ENCODE measurements at places on chromosomes 3 and 15.

DNA sequence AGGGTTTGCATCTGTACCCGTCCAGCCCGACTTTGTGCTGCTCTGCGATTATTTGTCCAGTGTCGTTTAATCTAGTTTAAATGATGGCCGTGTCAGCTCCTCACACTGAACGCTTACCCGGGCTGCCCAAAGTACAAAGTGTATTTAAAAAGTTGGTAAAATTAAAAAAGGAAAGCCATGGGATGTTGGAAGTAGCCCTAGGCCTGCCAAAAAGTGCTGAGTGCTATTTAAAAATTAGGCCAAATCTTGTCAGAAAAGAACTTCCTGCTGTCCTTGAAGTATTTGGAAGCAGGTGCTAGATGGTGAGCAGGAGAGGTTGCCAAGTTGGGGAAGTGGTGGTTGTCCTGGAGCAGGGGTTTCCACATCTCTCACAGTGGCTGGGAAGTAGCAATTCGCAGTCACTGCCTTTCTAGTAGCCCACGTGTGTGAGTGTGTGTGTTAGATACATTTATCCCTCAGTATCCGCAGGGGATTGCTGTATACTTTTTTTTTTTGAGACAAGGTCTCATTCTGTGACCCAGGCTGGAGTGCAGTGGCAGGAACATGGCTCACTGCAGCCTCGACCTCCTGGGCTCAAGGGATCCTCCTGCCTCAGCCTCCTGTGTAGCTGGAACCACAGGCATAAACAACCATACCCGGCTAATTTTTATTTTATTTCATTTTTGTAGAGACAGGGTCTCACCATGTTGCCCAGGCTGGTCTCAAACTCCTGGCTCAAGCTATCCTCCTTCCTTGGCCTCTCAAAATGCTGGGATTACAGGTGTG is 664 bp downstream of the PPCDC start:
- no peak for DNase-seq

DNA sequence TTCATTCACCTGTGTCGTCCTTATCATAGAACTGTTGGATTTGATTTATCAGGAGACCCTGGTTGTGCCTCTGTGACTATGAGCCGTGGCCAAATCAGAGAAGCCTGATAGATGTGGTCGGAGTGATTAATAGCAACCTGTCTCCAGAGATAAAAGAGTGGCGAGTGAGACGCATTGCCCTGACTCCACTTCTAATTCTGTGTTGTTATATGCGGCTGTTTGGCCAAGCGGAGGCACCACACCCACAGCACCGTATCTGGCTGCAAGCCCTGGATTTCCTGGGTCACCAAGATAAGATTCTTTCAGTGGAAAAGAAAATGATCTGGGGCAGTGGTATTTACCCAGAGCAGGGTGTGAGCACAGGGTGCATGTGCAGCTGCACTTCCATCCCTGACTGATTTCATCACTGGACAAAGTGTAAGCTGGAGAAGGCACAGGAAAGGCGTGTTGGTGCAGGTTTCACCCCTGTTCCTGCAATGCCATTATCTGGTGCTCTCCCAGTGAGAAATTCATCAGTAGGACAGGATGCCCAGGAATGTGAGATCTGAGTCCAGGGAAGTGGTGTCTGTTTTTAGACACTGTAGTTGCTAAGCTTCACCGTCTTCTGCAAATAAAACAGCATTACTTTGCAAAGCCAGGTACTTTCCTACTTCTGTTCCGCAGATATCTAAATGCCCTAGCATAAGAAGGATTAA is 84.6 kb downstream of the CD47 start:
- peak; percentile 67 for DNase-seq

DNA sequence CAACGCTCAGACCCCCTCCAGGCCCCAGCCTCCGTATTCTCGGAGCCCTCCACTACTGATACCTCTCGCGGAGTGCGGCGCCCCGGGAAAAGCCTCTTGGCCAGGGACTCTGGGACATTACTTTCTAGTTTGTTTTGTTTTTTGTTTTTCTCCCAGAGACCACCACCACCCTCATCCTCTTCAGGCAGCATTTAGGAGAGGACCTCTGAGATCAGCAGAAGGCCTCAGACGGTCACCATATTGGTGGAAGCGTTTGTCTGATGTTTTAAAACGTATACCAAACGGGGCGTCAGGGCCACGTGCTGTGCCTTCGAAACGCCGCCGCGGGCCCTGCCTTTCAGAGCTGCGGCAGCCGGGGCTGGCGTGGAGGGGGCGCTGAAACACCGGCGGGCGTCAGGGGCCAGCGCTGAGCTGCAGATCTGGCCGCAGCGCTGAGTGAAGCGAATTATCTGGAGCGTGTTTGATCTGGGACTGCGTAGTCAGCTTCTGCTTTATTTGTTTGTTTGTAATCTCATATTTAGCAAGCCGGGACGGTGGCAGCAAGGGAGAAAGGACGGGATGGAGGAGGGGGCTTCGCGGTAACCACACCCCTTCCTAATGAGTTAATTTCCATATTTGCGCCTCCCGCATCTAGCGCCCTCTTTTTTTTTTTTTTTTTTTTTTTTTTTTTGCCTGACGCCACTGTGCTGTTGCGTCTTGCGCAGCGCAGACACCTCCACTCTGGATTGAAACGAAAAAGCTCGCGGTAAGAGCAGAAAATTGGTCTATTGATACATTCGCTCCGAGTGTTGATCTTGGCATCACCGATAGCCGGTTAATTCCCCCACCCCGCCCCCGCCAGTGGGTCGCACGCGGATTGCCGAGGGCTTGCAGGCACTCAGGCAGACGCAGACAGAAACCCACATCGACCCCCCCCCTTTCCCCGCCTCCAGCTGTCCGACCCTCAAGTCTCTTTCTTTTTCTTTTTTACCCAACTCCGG is 14.9 kb downstream of the SOX2 start:
- no peak for DNase-seq

DNA sequence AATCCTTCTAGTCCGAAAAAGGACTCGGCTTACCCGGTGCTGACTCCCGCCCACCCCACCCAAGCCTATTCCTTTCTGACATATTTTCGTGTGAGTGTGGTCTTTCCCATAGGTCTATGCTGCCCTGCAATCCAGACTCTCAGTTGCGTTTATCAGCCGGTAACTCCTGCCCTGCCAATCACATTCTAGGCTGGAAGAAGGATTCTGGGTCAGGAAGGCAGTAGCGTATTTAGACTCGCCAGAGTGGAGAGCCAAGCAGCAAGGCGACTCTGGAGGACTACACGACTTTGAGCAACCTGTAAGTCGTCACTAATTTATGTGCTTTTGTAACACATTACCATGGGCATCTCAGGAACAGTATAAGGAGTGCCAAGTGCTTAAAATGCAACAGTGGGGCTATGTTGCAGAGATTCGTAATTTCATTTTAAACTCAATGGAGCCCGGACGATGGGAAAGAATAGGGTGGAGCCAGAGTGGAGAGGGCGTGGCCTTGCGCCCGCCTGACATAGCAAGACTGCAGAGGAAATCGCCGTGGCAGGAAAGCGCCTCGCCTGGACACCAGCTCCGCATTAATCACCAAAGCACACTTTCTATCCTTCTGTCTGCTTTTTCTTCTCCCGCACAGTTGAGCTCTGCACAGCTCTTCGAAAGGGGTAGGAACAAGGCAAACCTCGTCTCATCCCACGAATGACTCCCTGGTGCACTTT is 1044.2 kb downstream of the AGBL1 start:
- DNase-seq: no peak

GRCh38 chr15:40511093-40511471 is 40.3 kb downstream of the CHST14 start:
- DNase-seq: no peak

GRCh38 chr3:124097362-124098131 is 105.6 kb upstream of the ROPN1 start:
- DNase-seq: no peak

DNA sequence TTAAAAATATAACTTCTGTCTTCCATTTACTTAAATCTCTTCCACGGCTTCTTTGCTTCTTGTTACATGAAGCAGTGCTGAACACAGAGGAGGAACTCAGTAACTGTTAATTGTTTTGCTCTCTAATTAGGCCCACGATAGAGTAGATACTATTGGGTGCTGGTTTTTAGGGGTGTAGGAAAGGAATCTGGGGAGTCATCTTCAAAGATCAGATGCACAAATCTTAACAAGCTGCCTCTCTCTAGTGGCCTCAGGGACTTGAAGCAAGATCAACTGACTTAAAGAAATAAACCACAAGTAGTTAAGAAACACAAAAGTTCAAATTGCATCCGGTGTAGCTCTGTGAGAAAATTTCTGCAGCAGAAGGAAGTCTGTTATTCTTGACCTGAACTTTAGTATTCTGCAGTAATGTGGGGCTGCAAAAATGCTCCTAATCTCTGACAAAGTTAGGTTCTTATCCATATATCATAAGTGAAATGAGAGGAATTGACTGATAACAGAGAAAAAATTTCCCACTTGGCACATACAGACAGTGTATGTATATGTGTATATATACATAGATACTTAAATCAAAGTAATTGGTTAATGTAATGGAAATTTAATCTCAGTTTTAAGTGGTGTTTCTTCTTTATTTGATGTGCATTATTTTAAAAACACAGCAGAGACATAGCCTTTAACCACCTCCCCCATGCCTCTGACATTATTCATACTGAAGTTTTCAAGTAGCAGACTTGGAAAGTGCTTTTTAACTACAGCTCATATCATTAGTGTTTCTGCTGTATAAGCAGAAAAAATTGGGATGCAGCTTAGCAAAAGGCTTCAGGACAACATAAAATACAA is 51.8 kb downstream of the CHST2 start:
- DNase-seq: no peak

DNA sequence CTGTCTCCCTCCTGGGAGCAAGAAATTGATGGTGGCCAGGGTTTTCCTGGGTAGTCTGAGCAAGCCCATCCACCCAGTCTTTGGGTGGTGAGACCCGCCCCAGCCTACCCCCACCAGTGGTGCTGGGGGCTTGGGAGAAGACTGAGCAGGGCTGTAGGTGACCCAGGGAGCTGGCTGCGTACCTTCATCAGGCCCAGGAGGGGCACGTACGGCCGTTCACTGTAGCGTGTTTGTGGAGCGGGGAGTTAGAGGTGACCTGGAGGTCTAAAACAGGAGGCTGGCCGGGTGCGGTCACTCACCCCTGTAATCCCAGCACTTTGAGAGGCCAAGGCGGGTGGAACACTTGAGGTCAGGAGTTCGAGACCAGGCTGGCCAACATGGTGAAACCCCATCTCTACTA is 11.5 kb downstream of the LOXL1 start:
- no peak for DNase-seq

DNA sequence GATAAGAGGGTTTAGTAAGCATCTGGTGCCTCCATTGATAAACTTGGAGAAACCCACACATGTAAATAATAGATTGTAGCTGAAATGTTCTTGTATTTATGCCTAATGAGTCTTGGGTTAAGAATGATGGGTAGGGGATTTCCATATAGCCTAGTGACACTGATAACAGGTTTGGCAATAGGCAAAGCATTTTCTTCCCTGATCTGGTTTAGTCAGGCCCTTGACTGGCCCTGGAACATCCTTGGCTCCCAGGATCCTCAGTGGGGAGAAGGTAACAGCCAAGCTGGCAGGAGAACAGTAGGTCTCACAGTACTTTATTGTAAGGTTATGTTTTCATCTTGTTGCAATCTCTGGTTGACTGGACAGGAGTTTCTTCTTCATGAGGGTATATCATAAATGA is 228.4 kb downstream of the DIPK2A start:
- no peak for DNase-seq

- no peak for DNase-seq
Measured at GRCh38 chr3:47456984-47457383, 18.8 kb downstream of the SCAP start.

- no peak for DNase-seq
Measured at GRCh38 chr3:194086388-194087075, 49.4 kb upstream of the HES1 start.

GRCh38 chr3:20529911-20530310 is 343.9 kb upstream of the SGO1 start:
- DNase-seq: no peak

DNA sequence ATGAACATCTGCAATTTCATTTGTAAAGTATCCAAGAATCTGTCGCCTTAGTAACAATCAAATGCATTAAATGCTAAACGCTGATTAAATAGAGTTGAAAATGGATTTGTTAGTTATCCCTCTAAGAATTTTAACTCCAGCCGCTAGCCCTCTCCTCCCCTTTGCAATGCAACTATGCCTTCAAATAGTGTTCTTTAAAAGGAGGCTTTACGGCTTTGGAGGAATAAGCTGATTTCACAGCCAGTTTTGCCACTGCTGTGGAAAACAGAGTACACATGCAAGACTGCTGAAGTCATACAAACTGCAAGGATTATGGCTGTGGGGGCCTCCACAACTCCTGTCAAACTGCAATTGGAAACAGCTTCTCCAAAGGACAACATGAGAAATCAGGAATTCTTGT is 89.2 kb downstream of the CERS3 start:
- DNase-seq: no peak

- no peak for DNase-seq
Measured at GRCh38 chr3:80192936-80193335, 425.1 kb upstream of the ROBO1 start.

DNA sequence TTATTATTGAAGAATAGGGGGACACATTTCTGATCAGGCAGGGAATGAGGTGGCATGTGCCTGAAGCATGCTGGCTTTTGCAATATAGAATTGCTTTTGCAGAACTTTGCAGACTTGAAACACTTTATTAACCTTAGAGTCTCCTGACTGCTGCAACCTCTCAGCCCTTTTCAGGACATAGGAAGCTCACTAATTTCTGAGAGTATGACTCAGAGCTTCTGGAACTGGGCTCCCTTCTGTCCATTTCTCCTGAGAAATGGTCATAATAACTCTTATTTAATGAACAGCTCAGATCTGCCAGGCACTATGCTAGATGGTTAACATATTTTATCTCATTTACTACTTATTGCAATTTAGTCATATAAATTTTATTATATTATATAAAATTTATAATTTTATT is 38.6 kb upstream of the DGKG start:
- no peak for DNase-seq

DNA sequence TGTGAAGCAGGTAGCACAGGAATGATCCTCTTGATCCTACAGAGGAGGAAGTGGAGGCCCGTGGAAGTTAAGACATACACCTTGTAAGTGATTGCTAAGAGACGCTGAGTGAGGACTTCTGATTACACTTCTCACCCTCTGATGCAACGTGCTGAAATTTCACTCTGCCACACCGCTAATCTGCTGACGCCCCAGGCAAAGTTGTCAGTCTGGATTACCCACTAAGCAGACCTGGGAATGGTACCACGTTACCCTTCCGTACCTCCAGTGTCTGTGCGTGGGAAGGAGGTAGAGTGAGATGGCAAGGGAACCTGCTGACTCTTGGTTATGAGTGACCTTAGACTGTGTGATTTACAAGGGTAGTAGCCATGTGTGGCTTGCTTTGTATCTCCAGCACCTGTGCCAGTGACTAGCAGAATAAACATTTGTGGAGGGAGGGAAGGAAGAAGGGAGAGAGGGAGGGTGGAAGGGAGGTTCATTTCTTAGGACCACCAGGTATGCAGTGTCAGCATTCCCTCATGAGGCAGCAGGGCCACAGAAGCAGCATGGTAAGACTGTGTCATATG is 115.0 kb downstream of the ALDH1A2 start:
- no peak for DNase-seq

DNA sequence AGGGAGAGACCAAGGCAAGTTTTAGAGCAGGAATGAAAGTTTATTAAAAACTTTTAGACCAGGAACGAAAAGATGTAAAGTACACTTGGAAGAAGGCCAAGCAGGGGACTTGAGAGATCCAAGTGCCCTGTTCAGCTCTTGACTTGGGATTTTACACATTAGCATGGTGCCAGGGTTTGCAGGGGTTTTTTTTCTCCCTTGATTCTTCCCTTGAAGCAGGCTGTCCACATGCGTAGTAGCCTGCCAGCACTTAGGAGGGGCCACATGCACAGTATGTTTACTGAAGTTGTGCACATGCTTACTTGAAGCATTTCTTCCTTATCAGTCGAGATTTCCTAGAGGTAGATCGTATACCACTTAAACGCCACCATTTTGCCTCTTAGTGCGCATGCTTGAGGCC is 277.5 kb upstream of the AGTR1 start:
- no peak for DNase-seq

Data from HuH-7 (cell line).